ENCODE measurements at places on chromosomes 12 and 14. TPM values are rescaled to one million over a fixed set of nuclear protein-coding genes. Genes with fewer than 3 reads are reported as not detected.

Gene XRCC3
- 2.8 TPM for polyA plus RNA-seq

GRCh38 chr14:69363055-69363454 lies 35.0 kb downstream of the ERH start:
- peak; percentile 79 for DNase-seq

Gene SCNN1A
- 225 TPM for polyA plus RNA-seq

Gene KRT74
- not detected for polyA plus RNA-seq

- DNase-seq: no peak
Observed at GRCh38 chr14:71773898-71774481, 158.2 kb upstream of the RGS6 start.

Gene MYBPC1
- not detected for polyA plus RNA-seq

Gene SMCO3
- 10.9 TPM for polyA plus RNA-seq

GRCh38 chr14:61652526-61653262 lies 42.6 kb upstream of the HIF1A start:
- no peak for DNase-seq

GRCh38 chr12:8037947-8038346 lies 5.4 kb downstream of the FOXJ2 start:
- no peak for DNase-seq

DNA sequence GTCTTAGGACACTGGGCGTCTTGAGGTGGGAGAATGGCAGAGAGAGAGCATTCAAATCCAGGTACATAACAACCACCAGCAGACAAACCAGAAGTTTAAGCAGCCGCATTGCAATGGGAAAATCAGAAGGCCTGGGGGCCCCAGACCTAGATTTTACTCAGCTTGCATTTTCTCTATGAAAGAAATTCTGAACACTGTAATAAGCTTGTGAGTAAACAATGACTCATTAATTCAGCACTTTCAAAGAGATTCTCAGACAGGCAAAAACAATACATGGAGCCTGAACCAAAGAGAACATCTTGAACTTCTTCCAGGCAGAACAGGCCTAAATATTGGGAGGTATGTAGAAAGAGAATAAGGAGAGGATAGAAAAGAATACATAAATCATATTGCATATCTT lies 69.8 kb upstream of the IFNG-AS1 start:
- DNase-seq: no peak

DNA sequence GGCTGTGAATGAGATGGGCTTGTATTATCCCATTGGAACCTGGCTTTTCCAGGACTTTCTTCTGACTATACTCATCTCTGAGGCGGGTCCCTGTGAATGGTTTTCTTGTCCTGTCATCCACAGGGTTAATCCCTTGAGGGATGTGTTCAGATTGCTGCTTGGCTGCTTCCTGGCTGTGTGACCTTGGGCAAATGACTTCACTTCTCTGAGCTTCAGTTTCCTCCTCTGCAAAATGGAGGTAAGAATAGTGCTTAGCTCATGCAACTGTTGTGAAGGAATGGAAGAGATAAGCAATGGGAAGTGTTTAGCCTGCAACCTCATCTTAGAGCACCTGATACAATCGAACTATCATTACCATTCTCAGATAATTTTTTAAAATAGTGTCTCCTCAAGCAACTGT lies 32.1 kb upstream of the PPP1CC start:
- DNase-seq: no peak

DNA sequence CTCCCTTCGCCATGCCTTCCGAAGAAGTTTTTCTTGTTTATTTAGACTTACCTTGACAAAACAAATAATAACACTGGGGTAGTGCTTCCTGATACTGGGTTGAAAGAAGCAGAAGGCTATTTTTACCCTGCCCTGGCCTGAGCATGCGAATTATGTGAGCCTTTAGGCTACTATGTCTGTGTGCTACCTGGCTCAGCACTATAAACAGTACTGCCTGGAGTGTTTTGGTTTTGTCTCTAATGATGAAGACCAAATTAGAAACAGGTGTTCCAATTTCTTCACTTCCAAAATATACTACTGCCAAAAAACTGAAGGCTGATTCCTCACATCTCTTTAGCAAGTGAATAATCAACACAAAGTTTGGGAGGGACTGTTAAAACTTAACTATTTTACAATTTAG lies 7.6 kb upstream of the OVCH1 start:
- no peak for DNase-seq

GRCh38 chr14:91278383-91278715 lies 33.8 kb upstream of the GPR68 start:
- no peak for DNase-seq

Gene ARMH4
- 14.2 TPM for polyA plus RNA-seq

- DNase-seq: no peak
Observed at GRCh38 chr12:12004524-12004923, 66.2 kb upstream of the BCL2L14 start.

DNA sequence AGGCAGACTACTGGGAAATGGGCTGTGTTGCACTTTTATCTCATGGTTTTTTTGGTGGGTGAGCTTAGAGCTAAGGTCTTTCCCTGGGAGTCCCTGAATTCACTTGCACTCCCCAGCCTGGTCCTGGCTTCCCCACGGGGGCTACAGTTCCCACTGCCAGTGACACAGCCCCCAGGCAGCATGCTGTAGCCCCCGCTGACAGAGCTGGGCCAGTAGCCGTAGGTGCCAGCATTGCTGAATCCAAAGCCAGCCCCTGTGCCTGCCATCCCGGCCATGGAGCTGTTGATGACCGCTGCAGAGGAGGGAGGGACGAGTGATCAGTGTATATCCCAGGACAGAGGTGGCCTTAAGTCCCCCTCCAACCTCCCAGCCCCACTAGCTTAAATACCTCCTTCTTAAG lies 6.9 kb upstream of the KRT72 start:
- DNase-seq: peak; percentile 6

GRCh38 chr12:3990501-3991280 lies 117.5 kb upstream of the PARP11 start:
- DNase-seq: peak; percentile 65

Gene PIWIL1
- 0.15 TPM for polyA plus RNA-seq

DNA sequence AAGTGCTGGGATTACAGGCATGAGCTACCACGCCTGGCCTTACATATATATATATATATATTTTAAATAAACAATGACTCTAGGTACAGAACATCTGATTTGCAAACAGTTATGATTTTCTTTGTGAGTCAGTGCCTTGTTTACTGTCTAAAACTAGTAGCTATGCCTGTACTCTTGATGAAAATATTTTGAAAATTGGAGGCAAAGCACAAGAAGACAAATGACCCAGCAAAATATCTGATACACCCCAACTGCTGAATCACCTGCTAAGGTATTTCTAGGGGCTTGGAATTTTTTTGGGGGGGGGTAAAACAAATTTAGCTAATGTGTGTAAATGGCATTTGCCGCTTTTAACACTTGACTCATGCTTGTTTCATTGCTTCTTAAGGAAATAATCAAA lies 69.3 kb downstream of the SYT10 start:
- DNase-seq: no peak

Gene PPP4R3A
- 29.0 TPM for polyA plus RNA-seq

Gene IL31
- not detected for polyA plus RNA-seq

GRCh38 chr14:72594099-72594901 lies 299.6 kb downstream of the DPF3 start:
- DNase-seq: no peak

DNA sequence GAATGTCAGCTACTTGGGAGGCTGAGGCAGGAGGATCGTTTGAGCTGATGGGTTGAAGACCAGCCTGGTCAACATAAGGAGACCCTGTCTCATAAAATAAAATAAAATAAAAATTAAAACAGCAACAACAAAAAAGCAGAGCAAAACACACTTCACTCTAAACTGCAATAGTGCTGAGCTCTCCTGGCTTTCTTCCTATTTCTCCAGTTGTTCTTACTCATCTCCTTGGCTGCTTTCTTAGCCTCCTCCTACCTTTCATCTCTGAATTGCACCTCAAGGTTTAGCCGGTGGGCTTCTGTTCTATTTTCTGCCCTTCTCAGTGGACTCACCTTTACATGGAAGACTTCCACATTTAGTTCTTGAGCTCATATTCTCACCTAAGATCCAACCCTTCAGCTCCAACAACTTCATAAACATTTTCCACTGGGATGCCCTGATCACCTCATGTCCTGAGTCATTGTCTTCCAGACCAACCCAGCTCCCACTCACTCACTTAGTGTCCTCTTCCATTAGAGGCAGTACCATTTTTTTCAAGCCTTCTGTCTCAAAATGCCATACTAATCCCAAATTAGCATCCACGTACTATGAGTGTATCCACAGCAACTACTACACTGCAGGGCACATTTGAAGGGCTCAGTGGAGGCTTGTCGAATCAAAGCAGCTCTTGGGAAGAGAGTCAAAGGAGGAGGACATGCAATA lies 41.2 kb upstream of the TMED10 start:
- DNase-seq: no peak

DNA sequence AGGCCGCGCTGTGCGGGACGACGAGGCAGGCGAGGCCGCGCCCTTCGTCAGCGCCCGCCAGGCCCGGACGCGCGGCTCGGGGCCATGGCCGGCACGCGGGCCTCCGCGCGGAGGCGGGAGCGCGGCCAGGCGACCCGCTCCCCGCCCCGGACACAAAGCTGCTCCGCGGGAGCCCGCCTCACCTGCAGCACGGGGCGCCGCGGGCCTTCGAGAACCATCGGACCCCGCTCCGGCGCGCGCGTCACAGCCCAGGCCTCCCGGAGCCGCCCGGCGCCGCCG lies 342 bp downstream of the DICER1 start:
- DNase-seq: no peak

- no peak for DNase-seq
Observed at GRCh38 chr12:12228402-12228801, 38.4 kb downstream of the LRP6 start.

GRCh38 chr12:101570047-101570446 lies 24.7 kb upstream of the MYBPC1 start:
- no peak for DNase-seq

- no peak for DNase-seq
Observed at GRCh38 chr12:5012337-5012736, 31.3 kb upstream of the KCNA5 start.

Gene MANSC1
- 14.1 TPM for polyA plus RNA-seq

Gene C12orf54
- not detected for polyA plus RNA-seq

DNA sequence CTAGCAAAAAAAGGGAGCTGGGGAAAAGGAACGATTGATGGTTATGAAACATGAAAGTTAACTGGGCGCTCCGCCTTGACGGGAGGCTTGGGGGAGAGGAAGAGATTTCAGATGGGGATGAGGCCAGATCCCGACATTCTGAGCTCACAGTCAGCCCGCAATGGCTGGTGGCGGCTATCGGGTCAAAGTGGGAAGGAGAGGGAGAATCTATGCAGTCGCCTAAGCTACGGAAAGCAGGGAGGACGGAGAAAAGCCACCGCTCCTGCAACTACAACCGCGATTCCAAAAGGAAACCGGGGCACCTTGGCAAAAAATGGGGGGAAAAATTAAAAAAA lies 502 bp downstream of the MPHOSPH9 start:
- peak; percentile 81 for DNase-seq

DNA sequence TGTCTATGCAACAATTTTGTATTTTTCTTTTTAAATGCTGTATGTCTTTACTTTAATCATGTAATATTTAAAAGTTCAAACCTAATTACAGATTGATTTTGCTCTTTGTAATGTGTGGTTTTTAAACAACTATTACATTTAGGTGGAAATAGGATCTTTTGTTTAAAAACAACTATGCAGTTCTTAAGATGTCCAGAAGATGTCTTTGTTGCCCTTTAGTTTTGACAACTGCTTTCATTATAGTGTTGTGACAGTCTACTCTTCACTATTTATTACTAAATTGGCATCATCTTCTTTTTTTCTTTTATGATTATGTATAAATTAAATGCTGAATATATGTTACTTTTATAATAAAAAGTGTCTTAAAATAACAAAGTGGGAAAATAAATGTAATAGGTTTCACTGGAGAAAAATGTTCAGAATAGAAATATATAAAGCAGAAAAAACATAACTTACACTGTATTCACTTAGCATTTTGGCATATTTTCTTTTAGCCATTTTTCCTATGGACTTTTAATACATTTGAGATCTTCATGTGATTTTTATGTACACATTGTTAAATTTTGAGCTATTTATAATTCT lies 27.1 kb upstream of the PCNX4 start:
- DNase-seq: peak; percentile 26

- no peak for DNase-seq
Observed at GRCh38 chr12:42893803-42894202, 304.3 kb upstream of the PRICKLE1 start.

- DNase-seq: peak; percentile 87
Observed at GRCh38 chr14:77067632-77068516, 30.2 kb upstream of the CIPC start.

Measured in kidney (tissue), 22 donors.